ENCODE measurements at places on chromosomes 16 and 17. TPM values are rescaled to one million over a fixed set of nuclear protein-coding genes. Genes with fewer than 3 reads are reported as not detected.

EXOC3L1 gene
- 1.3 TPM for polyA plus RNA-seq

KCNJ18 gene
- not detected for polyA plus RNA-seq

DNA sequence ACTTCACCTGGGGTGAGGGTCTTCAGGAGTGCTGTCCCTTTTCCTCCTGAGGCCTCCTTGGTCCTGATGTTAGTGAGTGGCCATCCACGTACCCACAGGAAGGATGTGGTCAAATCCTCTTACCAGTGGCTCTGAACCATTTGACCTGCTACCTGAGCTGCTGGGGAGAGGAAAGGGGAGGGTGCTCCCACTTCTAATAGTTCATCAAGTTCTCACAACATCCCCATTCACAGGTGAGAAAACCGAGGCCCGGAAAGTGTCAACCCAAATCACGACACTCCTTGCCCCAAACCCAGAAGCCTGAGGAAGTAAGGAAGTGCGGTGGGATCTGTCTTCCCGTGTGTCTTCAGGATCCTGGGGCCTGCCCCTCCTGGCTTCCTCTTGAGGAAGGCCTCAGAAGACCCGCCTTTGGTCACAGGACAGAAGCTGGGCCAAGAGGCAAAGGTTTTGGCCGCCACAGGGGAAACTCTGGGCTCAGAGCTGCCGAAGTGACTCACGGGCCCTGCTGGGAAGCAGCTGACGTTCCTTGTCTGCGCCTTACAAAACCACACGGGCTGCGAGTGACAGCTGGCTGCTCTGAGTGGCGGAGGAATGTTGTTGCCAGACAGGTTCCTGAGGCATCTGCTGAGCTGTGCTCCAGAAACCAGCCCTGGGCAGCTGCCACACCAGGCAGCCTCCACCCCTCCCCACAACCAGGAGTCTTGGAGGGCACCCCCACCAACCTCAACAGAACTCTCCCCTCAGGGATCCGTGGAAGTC lies 13.9 kb upstream of the KIFC3 start:
- no peak for DNase-seq
- no peak overlapping the region for H3K4me3 ChIP-seq
- no peak overlapping the region for H3K27ac ChIP-seq
- no peaks in the 10 kb centered on the region for H3K27me3 ChIP-seq
- peaks cover 13% of the 10 kb centered on the region for H3K4me1 ChIP-seq
- H3K36me3 ChIP-seq = no peaks in the 10 kb centered on the region

DNA sequence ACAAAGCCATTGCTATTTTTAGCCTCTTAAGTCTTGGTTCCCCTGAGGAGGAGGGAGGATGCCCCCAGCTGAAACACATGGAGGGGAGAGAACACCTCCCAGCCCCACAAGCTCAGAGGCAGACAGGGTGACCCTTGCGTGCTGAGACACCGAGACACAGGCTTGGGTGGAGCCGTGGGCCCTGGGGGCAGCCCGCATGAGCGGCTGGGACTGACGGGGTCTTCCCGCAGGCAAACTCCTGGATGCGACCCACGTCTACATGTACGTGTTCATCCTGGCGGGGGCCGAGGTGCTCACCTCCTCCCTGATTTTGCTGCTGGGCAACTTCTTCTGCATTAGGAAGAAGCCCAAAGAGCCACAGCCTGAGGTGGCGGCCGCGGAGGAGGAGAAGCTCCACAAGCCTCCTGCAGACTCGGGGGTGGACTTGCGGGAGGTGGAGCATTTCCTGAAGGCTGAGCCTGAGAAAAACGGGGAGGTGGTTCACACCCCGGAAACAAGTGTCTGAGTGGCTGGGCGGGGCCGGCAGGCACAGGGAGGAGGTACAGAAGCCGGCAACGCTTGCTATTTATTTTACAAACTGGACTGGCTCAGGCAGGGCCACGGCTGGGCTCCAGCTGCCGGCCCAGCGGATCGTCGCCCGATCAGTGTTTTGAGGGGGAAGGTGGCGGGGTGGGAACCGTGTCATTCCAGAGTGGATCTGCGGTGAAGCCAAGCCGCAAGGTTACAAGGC lies 9.8 kb downstream of the SLC16A3 start:
- H3K36me3 ChIP-seq = peaks cover 23% of the 10 kb centered on the region
- H3K4me3 ChIP-seq = no peak overlapping the region
- no peak overlapping the region for H3K27ac ChIP-seq
- peaks cover 5% of the 10 kb centered on the region for H3K4me1 ChIP-seq
- DNase-seq = no peak
- no peaks in the 10 kb centered on the region for H3K27me3 ChIP-seq

- H3K4me3 ChIP-seq = no peak overlapping the region
- H3K27ac ChIP-seq = no peak overlapping the region
- H3K27me3 ChIP-seq = no peaks in the 10 kb centered on the region
- no peaks in the 10 kb centered on the region for H3K4me1 ChIP-seq
Observed at GRCh38 chr16:58792188-58792587, 58.1 kb upstream of the GOT2 start.

TP53TG3C gene
- polyA plus RNA-seq = not detected

- no peak overlapping the region for H3K4me3 ChIP-seq
- H3K27me3 ChIP-seq = no peaks in the 10 kb centered on the region
- H3K4me1 ChIP-seq = peaks cover 33% of the 10 kb centered on the region
- no peaks in the 10 kb centered on the region for H3K36me3 ChIP-seq
Observed at GRCh38 chr17:77425791-77426641, 285.2 kb downstream of the SEC14L1 start.

QRICH2 gene
- 3.8 TPM for polyA plus RNA-seq

DNA sequence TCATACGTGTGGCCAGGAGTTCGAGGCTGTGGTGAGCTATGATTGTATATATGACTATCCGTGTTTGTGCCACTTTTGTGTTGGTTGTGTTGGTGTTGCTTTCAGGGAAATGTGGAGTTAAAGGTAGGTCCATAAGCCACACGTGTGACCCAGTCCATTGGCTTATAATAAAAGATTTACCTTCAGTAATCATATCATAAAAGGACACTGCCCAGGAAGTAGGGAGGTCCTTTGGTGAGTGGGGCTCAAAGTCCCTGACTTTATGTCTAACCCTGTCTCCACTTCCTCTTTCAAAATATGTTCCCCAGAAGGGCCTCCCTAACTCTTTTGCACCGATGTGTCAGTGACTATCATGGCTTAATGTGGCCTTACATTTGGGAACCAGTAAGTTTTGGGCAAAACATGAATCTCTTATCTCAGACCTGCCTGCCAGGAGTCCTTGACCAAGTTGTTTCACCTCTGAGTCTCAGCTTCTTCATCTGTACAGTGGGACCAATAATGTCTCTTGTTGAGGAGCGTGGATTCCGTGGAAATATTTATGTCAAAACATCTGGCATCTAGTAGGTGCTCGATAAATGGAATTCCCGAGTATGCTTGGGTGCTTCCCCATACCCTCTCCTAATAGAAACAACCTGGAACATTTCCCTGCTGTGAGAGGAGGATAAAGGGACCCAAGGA lies 4.8 kb downstream of the TNP2 start:
- no peak for DNase-seq
- no peak overlapping the region for H3K4me3 ChIP-seq
- no peak overlapping the region for H3K27ac ChIP-seq
- H3K27me3 ChIP-seq = no peaks in the 10 kb centered on the region
- no peaks in the 10 kb centered on the region for H3K36me3 ChIP-seq

TBC1D3 gene
- polyA plus RNA-seq = not detected

DNA sequence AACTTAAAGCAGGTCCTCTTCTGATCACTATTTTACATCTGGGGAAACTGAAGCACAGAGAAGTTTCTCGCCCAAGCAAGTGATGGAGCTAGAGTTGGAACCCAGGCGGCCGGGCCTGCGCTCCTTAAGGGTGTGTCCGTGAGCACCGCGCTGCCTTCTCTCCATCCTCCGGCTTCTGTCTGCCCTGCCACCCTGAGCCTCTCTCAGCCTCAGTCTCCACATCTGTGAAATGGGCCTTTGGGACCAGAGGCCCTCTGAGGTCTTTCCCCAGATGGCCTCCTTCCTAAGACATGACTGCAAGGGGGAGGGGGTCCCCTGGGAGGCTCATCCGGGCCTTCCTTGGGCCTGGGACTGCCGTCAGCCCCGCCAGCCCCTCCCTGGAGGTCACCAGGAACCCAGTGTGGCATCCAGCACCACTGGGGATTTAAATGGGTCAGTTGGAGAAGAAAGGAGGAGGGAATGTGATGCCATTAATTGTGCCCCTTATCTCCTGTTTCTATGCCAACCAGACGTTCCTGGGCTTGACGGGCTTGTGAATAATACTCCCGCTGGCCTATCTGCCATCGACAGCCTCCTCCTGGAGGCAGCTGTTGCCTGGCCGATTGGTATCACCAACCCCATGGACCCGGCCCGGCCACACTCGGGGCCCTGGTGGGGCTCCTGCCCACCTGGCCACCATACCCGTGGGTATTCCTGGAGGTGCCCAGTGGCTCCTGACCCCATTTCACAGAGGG lies 5.1 kb downstream of the ZFPM1 start:
- H3K27ac ChIP-seq = no peak overlapping the region
- peaks cover 40% of the 10 kb centered on the region for H3K27me3 ChIP-seq
- no peak overlapping the region for H3K4me3 ChIP-seq
- H3K4me1 ChIP-seq = peaks cover 4% of the 10 kb centered on the region
- DNase-seq = no peak

- no peaks in the 10 kb centered on the region for H3K4me1 ChIP-seq
- no peaks in the 10 kb centered on the region for H3K36me3 ChIP-seq
- H3K27ac ChIP-seq = no peak overlapping the region
- H3K27me3 ChIP-seq = no peaks in the 10 kb centered on the region
- no peak for DNase-seq
- no peak overlapping the region for H3K4me3 ChIP-seq
Observed at GRCh38 chr17:81132197-81132540, 33.1 kb upstream of the PVALEF start.

DNA sequence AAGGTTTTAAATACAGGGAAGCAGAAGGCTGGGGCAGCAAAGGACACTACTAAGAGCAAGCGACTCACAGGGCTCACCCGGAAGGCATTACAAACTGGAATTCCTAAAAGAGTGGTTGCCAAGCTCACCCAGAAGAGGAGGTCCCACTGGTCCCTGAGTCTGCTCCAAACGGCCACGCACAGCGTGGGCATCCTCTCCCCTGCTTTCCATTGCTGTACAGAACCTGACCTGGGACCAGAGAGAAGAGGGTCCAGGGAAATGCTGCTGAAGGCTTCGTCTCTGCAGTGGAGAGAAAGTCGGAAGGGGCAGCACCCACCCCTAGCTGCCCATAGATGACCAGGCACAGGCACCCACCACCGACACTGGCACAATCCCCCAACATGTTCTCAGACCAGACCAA lies 67.2 kb downstream of the ADCY9 start:
- no peaks in the 10 kb centered on the region for H3K27me3 ChIP-seq
- H3K27ac ChIP-seq = no peak overlapping the region
- peaks cover 2% of the 10 kb centered on the region for H3K4me1 ChIP-seq
- DNase-seq = no peak

GRCh38 chr16:10245002-10245401 lies 62.8 kb upstream of the GRIN2A start:
- H3K4me1 ChIP-seq = no peaks in the 10 kb centered on the region
- no peak overlapping the region for H3K27ac ChIP-seq
- no peaks in the 10 kb centered on the region for H3K27me3 ChIP-seq
